ENCODE measurements at places on chromosomes 5 and 9.

DNA sequence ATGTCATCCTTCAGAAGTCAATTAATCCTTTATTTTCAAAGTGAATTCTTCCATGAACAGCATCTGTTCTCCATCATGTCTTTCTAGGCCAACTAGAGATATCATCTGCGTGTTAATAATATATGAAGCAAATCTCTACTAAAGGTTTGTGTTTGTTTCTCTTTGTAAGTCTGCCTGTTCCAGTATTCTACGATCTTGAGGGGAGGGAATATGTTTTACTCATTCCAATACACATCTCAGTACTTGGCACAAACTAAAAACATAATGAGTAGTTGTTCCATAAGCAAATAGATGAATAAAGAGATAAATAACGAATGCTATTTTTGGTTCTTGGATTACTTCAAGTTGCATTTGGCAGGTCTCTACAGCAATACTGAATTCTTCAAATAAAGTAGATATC, 470.7 kb upstream of the GRIN3A start:
- no peak for DNase-seq

GRCh38 chr5:39675676-39676075, 250.9 kb upstream of the DAB2 start:
- DNase-seq, result no peak

GRCh38 chr5:161544350-161544765, 2.2 kb downstream of the GABRB2 start:
- DNase-seq, result no peak

DNA sequence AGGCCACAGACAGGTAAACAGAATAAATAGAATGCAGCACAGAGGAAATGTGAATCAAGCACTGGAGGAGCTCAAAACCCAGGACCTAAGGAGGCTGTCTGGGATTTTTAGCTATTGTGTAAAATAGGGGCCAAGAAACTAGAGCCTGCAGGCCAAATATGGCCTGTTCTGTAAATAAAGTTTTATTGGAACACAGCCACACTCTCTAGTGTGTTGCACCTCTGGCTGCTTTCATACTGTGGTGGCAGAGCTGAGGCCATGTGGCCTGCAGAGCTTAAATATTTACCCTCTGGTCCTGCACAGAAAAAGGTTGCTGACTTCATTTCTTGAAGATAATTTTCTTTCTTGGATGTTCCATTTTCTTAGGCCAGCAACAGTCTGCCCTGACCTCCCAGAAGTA, 136.4 kb downstream of the WDR41 start:
- DNase-seq, result no peak

GRCh38 chr9:130845901-130846481, 10.9 kb downstream of the ABL1 start:
- no peak for DNase-seq

GRCh38 chr5:147454996-147455677, 54.7 kb downstream of the DPYSL3 start:
- no peak for DNase-seq

DNA sequence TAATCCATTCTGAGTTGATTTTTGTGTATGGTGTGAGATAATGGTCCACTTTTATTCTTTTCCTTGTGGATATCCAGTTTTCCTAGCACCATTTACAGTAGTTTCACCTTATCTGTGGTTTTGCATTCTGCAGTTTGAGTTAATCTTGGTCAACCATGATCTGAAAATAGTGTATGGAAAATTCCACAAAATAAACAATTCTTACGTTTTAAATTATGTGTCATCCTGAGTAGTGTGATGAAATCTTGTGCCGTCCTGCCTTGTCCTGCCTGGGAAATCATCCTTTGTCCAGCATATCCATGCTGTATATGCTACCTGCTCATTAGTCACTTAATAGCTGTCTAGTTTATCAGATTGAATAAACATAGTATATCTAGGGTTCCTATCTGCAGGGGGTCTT, 42.1 kb downstream of the CDC42SE2 start:
- DNase-seq, result no peak

GRCh38 chr5:151718646-151719045, 31.9 kb upstream of the SPARC start:
- DNase-seq, result no peak

DNA sequence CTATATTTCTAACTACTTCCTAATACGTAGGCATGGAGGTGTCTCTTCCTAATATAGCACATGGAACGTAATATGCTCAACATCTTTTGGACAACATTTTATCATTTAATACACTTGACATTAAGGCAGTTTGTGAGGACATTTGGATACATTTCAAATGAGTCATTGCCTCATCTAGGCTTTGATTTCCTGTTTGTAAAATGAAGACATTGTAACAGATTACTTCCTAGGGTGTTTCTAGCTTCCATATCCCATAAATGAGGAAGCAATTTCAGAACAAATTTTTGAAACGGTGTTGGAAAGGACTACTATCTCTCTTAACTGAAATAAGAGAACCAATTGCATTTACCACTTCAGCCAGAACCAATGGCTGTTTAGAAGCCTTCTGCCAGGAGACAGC, 38.7 kb downstream of the SLC28A3 start:
- no peak for DNase-seq

DNA sequence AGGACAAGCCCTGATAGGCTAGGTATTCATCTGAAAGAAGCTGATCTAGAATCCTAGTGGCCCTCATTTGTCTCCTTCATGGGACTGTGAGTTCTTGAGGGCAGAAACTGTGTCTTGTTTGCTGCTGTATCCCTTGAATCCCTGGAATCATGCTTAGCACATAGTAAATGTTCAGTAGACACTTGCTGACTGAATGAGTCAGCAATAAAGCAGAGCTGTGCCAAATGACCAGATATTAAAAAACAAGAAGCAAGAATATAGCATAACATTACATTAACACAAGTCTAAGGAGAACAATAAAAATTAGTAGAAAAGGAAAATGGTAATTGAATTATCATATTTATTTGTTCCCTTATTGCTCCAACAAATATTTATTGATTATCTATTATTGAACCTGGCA, 420.5 kb downstream of the ZSWIM6 start:
- DNase-seq, result no peak

GRCh38 chr5:150217873-150218692, 28.2 kb downstream of the SLC6A7 start:
- peak; percentile 58 for DNase-seq

GRCh38 chr9:16413509-16414016, 456.9 kb downstream of the BNC2 start:
- DNase-seq, result no peak

DNA sequence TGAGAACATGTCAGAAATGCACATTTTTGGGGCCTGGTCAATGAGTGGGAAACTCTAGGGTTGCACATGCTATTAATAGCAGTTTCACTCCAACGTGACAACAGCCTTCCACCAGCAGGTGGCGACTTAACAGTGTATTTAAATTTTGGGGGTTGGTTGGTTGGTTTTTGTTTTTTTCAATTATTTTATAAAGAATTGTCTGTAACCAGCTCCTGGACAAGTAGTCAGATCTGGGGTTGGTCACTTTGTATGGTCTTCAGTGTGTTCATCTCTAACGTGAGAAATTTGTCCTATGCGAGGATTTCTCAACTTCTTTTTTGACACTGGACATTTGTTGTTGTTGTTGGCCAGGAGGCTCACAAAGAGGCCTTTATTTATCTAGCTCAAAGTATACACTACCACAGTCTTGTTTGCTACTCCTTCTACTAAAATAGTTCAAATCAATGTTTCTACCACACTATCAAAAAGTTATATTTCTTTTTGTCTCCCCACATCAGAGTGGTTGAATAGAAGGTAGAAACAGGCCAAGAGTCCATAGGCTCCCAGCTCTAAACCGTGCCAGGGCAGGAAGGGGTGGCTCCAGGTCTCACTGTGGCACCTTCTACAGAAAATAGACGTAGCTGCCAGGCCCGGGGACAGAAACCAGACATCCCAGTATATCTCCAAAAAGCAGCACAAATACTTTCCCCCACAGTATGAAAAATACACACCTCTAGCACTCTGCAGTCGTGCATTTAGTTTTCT, 110.4 kb downstream of the TRPM6 start:
- DNase-seq, result peak; percentile 31

DNA sequence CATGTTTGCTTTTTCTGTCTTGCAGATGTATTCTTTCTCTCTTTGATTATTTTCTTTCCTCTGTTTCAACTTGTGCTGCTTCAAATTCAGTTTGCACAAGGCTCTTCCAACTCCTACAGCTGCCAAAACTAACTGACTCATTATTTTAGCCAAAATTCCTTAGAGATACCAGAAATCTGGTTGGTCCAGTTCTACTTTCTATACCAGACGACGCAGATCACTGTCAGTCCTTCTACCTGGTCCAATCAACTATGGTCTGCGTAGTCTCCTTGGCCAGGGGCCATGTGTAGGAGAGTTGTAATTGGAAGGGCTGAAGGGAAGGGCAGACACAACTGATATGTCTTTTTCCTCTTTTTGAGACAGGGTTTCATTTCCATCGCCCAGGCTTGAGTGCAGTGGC, 51.9 kb upstream of the JAK2 start:
- no peak for DNase-seq

DNA sequence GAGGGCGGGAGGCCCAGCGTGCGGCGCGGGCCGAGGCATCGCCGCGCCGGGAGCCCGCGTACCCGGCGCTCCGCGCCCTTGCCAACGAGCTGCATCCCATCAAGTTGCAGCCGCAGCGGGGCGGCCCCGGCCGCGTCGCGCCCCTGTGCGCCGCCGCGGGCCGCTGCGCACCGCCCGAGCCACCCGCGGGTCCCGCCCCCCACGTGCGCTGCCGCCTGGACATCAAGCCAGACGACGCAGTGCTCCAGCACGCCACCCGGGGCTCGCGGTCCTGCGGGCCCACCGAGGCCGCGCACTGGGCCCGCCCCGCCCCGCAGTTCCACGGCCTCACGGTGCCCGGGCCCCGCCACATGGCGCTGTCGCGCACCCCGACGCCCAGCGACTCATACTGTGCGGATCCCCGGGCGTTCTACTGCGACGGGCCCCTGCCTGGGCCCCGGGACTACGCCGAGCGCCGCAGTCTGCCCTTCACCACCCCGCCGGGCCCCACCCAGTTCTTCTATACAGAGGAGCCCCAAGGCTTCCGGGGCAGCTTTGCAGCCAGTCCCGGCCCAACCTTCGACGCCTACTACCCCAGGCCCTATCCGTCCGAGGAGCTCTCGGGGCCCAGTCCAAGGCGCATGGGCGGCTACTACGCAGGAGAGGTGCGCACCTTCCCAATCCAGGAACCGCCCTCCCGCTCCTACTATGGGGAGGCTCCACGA, 2.6 kb downstream of the AJM1 start:
- DNase-seq, result no peak

- no peak for DNase-seq
Observed at GRCh38 chr9:124040935-124041816, 29.6 kb downstream of the LHX2 start.

- no peak for DNase-seq
Observed at GRCh38 chr5:28234356-28234968, 1196.1 kb upstream of the CDH9 start.

GRCh38 chr5:150303660-150304386, 1.1 kb upstream of the ARSI start:
- DNase-seq, result no peak

- no peak for DNase-seq
Observed at GRCh38 chr5:163506726-163507125, 1.3 kb downstream of the MAT2B start.

Data from activated CD8-positive, alpha-beta memory T cell treated with anti-CD3 and anti-CD28 coated beads for 4 hours (primary cell).